SK-N-MC (cell line): ENCODE measurements at places on chromosomes 7 and 10.
A peak's percentile ranks its signal among the peaks of the same experiment; 100 is the strongest.

- peak; percentile 3 for DNase-seq
Observed at GRCh38 chr10:77602913-77603533, 34.6 kb downstream of the KCNMA1 start.

DNA sequence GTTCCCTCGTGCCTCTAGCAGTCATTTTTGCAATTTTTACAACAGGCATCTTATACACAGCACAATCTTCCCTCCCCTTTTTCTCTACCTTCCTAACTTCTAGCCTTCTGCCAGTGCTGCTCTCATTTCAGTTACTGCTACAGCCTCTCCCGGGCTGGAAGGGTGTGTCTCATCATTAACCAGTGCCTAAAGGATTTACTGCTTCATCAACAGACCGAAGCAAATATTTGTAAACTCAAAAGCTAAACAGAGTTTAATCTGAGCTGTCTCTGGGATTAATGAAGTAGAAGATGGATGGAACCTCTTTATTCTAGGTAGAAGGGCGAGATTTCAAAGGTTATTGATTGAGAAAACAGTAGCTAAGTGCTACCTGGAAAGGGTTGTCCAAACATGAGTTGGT is 94.3 kb downstream of the PRPF18 start:
- no peak for DNase-seq

GRCh38 chr10:81040940-81041339 is 503.2 kb downstream of the SH2D4B start:
- no peak for DNase-seq

DNA sequence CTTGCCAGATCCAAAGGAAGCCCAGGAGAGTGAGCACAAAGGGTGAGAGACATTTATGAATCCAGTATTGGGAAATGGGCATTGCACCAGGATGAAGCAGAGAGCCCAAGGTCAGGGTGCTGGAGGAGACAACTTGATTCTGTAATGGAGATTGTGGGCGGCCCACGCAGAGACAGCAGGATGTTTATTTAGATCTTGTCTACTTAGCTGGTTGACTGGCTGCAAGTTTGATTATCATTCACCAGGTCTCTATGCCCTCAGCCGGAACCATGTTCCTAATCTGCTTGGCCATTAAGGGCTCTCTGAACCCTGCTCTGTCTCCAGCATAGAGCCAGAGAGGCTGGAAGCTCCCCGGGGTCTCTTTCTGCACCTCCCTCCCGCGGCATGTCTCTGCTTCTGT is 188.7 kb downstream of the PLXNA4 start:
- no peak for DNase-seq

GRCh38 chr7:80611353-80611752 is 27.1 kb upstream of the CD36 start:
- DNase-seq, result no peak

GRCh38 chr7:2864999-2865670 is 21.0 kb upstream of the GNA12 start:
- DNase-seq, result peak; percentile 63

- DNase-seq, result no peak
Observed at GRCh38 chr7:151809146-151809863, 67.6 kb downstream of the PRKAG2 start.
